ENCODE measurements at places on chromosomes 16 and 17. TPM values are rescaled to one million over a fixed set of nuclear protein-coding genes. Genes with fewer than 3 reads are reported as not detected.

The GHDC gene
- total RNA-seq, result 8.5 TPM

- no peak for DNase-seq
These were observed 721 bp upstream of the PCGF2 start for GRCh38 chr17:38748892-38749222.

DNA sequence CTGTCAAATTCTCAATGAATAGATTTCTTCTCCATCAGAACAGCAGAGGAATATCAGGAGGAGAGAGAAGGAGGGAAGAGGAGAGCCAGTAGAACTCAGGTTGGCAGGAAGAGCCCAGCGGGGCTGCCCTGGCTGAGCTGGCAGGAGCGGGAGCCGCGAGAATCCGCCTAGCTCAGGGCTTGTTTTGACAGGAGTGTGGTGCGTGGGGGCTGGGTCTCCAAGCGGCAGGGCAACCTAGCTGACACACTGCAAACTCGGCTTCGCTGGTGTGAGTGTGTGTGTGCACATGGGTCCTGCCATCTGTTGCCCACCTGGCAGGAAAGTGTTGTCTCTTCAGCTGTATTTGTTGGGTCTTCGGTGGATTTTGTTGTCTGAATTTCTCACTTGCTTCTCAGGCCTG, 27.9 kb upstream of the BCAR1 start:
- no peak for DNase-seq

DNA sequence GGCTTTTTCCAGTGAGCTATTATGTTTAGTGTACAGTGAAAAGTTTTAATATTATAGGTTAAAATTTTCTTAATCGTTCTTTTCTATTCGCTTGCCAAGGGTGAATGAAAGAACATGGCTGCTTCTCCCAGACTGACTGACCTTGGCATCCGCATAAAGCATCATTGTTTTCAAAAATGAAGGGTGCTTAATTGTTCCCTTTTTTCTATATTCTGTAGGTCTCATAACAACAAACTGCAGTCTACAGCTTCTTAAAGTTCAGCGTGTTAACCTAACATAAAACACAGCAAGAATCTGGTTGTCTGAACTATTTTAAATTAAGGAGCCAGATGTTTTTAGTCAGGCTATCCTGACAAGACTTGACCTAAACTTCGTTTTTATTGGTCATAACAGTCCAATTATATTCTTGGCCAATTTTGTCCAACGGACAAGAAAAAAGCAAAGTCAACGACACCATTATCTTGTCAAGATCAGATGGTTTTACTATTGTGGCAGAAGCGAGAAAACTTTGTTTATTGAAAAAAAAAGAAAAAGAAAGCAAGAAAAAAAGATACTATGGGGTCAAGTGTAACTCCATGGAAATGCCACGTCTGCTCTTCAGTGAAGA, 14.1 kb downstream of the C17orf58 start:
- DNase-seq, result no peak

- no peak for DNase-seq
These were observed 14.9 kb upstream of the NKD1 start for GRCh38 chr16:50533317-50533716.

DNA sequence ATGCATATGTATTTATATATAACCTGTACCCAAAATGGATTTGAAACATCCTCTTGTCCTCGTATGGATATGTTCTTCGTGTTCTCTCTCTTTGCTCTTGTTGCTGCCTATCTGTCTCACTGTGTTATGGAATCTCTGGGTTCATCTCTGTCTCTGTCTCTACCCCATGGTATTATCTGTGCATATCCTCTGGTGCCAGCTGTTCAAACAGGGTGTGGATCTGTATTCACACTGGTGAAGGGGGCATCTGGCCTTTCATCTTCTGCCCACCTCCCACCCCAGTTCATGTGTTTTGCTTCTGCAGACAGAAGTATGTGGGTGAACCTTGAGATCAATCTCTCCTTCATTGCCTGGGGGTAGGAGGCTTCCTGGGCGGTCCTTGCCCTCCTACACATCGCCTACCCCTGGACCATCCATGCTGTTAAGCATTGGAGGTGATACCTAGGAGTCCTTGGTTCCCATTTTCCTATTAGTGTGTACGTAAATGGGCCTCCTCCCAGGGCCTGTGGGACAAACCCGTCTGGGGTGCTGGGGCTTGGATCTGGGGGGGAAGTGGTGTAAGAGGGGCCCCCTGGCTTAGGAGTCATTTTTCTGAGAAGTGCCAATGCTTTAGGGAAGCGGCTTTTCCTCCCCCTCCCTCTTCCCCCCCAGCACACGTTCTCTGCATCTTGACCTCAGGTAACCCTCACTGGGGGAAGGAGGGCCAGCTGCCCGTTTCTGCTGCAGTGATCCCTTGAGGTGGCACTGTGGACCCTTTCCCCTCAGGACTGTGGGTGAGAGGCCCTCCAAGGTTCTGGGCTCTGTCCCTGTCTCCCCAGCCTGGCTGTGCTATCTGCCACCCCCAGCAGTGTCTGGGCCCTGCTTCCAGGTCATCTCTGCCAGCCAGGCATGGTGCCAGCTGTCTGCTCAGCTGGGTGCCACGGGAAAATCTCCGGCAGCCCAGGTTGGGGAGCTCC, 21.1 kb downstream of the RARA start:
- DNase-seq, result no peak
